Memory B cell (primary cell): ENCODE measurements at places on chromosomes 2 and 18.
A peak's percentile ranks its signal among the peaks of the same experiment; 100 is the strongest.

- peak overlapping the region; percentile 73 for H3K4me3 ChIP-seq
- H3K36me3 ChIP-seq, result peaks cover 22% of the 10 kb centered on the region
- H3K27me3 ChIP-seq, result no peaks in the 10 kb centered on the region
- peak; percentile 64 for DNase-seq
Observed at GRCh38 chr2:197205585-197206215, 104.9 kb downstream of the ANKRD44 start.

DNA sequence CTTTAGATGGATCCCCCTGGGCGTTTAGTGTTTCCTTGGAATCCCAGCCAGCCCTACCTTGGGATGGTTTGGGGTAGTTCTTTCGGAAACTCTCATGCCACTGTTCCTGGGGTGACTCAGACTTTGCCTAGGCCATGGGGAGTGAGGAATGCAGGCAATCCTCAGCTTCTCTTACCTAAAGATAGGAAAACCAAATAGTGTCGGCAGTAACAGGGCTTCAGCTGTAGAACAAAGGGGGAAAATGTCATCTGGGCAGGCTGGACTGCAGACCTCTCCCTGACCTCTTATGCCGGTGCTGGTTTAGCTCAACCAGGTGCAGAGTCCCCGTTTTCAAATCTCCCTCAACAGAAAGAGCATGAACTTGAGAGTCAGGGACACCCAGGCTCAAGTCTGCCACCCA, 252.1 kb downstream of the TSN start:
- H3K36me3 ChIP-seq, result no peaks in the 10 kb centered on the region
- no peak for DNase-seq
- H3K27me3 ChIP-seq, result peaks cover 5% of the 10 kb centered on the region
- H3K4me3 ChIP-seq, result no peak overlapping the region

GRCh38 chr2:143333168-143333791, 204.1 kb downstream of the ARHGAP15 start:
- no peak for DNase-seq
- peaks cover 8% of the 10 kb centered on the region for H3K36me3 ChIP-seq
- no peak overlapping the region for H3K27ac ChIP-seq
- H3K4me3 ChIP-seq, result no peak overlapping the region
- peaks cover 7% of the 10 kb centered on the region for H3K4me1 ChIP-seq
- H3K27me3 ChIP-seq, result no peaks in the 10 kb centered on the region

GRCh38 chr2:176280867-176281658, 11.8 kb downstream of the MTX2 start:
- no peak for DNase-seq
- no peak overlapping the region for H3K4me3 ChIP-seq
- H3K27me3 ChIP-seq, result no peaks in the 10 kb centered on the region
- peaks cover 30% of the 10 kb centered on the region for H3K4me1 ChIP-seq

- no peak overlapping the region for H3K27ac ChIP-seq
- peaks cover 2% of the 10 kb centered on the region for H3K36me3 ChIP-seq
- no peaks in the 10 kb centered on the region for H3K4me1 ChIP-seq
- H3K27me3 ChIP-seq, result peaks cover 13% of the 10 kb centered on the region
- H3K4me3 ChIP-seq, result no peak overlapping the region
Observed at GRCh38 chr2:240968731-240969624, 29.4 kb upstream of the SNED1 start.

GRCh38 chr2:64327510-64328414, 126.2 kb upstream of the LGALSL start:
- H3K4me3 ChIP-seq, result peak overlapping the region; percentile 67
- peak; percentile 52 for DNase-seq
- no peaks in the 10 kb centered on the region for H3K36me3 ChIP-seq
- no peaks in the 10 kb centered on the region for H3K27me3 ChIP-seq
- H3K27ac ChIP-seq, result peak overlapping the region; percentile 67

- H3K4me1 ChIP-seq, result peaks cover 16% of the 10 kb centered on the region
- peaks cover 3% of the 10 kb centered on the region for H3K36me3 ChIP-seq
- H3K27ac ChIP-seq, result no peak overlapping the region
- peaks cover 22% of the 10 kb centered on the region for H3K27me3 ChIP-seq
Observed at GRCh38 chr2:8676191-8676920, 5.5 kb upstream of the ID2 start.

DNA sequence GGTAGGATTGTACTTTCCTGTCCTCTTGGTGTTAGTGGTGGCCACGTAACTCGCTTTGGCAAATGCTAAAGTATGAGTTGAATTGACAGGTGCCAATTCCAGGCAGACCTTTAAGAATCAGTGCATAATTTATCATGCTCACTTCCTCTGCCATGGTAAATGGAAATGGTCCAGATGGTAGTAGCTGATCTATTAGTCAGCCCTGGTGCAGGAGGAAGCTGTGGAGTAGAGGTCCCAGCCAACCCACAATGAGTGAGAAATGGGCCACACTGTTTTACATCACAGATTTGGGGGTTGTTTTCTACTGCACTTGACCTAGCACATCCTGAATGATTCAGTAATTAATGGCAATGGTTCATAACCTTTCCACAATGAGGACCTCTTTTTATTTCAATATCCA, 104.4 kb downstream of the RGPD3 start:
- no peaks in the 10 kb centered on the region for H3K36me3 ChIP-seq
- H3K4me1 ChIP-seq, result no peaks in the 10 kb centered on the region
- H3K27me3 ChIP-seq, result no peaks in the 10 kb centered on the region
- no peak for DNase-seq
- H3K27ac ChIP-seq, result no peak overlapping the region
- H3K4me3 ChIP-seq, result no peak overlapping the region

- no peak overlapping the region for H3K4me3 ChIP-seq
- peaks cover 1% of the 10 kb centered on the region for H3K27me3 ChIP-seq
- DNase-seq, result no peak
Observed at GRCh38 chr2:159573846-159574606, 42.3 kb downstream of the BAZ2B start.

GRCh38 chr2:197274349-197274748, 36.2 kb downstream of the ANKRD44 start:
- H3K27ac ChIP-seq, result peak overlapping the region; percentile 77
- peaks cover 52% of the 10 kb centered on the region for H3K4me1 ChIP-seq
- no peak for DNase-seq

- no peak for DNase-seq
- no peaks in the 10 kb centered on the region for H3K36me3 ChIP-seq
- no peak overlapping the region for H3K27ac ChIP-seq
- H3K4me1 ChIP-seq, result no peaks in the 10 kb centered on the region
Observed at GRCh38 chr2:2574401-2575180, 243.5 kb upstream of the MYT1L start.

DNA sequence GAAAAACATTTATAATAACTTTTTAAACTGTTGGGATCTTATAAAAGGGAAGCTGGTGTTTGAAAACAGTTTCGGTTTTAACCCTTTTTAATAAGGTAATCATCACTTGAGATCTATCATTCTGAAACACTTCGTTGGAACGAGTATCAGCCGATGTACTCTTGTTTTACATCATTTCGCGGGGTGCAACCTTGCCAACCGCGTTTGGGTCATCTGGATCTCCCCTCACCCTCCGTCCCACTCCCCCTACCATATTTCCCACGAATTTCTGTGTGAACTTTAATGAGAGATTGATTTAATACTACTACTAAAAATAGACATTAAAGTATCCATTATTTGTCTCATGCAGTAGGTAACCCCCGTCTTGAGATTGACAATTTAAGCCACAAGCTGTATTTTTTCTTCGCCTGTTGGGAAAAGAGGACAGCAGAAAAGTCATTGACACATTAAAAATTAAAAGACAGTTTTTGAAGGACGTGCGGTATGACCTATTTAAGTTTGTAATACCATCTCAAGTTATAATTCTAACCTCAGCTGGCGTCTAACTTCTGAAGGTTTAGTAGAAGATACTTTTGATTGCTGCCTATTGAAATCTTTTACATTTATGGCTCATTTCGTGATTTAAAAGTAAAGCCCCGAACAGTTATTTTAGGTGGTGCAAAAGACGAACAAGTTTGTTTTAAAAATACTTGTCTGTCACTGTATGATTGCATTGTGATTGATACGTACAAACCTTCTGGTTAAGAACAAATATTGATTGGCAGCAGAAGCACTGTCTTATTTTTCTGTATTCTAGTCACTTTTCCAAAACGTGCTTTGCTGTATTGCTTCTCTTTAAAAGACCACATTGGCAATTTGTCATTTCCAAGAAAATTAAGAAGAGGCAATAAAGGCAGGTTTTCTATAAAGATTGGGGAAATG, 1.5 kb downstream of the CREB1 start:
- H3K27ac ChIP-seq, result peak overlapping the region; percentile 99
- peaks cover 29% of the 10 kb centered on the region for H3K4me1 ChIP-seq
- H3K36me3 ChIP-seq, result peaks cover 8% of the 10 kb centered on the region
- H3K4me3 ChIP-seq, result peak overlapping the region; percentile 87
- no peaks in the 10 kb centered on the region for H3K27me3 ChIP-seq

DNA sequence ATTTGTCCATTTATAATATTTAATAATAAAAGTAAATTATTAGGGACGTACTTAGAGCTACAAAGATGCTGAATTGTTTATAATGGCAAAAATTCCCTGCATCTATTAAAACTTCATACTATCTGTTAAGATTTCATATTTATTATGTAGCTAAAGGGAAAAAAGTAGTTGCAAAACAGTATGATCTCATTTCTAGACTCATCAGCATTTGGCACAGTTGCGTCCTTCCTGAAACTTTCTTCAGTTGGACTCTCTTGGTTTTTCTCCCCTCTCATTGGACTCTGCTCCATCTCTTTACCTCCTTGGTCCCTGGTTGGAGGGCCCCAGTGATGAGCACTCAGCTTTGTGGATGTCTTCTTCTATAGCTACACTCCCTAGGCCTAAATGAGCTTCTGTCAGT, 99.6 kb downstream of the TMEM247 start:
- H3K27me3 ChIP-seq, result no peaks in the 10 kb centered on the region
- no peak overlapping the region for H3K4me3 ChIP-seq
- peaks cover 22% of the 10 kb centered on the region for H3K36me3 ChIP-seq

- peaks cover 19% of the 10 kb centered on the region for H3K4me1 ChIP-seq
- H3K36me3 ChIP-seq, result no peaks in the 10 kb centered on the region
- no peak overlapping the region for H3K27ac ChIP-seq
- no peak overlapping the region for H3K4me3 ChIP-seq
Observed at GRCh38 chr2:86229221-86229620, 30.0 kb downstream of the MRPL35 start.

- H3K36me3 ChIP-seq, result peaks cover 31% of the 10 kb centered on the region
- H3K4me1 ChIP-seq, result peaks cover 23% of the 10 kb centered on the region
- no peak overlapping the region for H3K4me3 ChIP-seq
- no peaks in the 10 kb centered on the region for H3K27me3 ChIP-seq
- no peak for DNase-seq
Observed at GRCh38 chr2:159728629-159729028, 16.3 kb downstream of the MARCHF7 start.

DNA sequence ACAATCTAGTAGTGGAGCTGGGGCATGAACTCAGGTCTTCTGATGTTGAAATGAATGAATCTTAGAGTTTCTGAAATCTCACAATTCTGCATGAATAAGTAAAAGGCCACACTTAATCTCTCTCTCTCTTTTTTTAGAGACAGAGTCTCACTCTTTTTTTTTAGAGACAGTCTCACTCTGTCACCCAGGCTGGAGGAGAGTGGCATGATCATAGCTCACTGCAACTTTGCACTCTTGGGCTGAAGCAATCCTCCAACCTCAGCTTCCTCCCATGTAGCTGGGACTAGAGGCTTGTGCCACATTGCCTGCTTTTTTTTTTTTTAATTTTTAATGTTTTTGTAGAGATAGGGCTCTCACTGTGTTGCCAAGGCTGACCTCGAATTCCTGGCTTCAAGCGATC, 68.9 kb upstream of the THOC1 start:
- H3K36me3 ChIP-seq, result no peaks in the 10 kb centered on the region
- H3K4me1 ChIP-seq, result no peaks in the 10 kb centered on the region
- peaks cover 9% of the 10 kb centered on the region for H3K27me3 ChIP-seq
- H3K4me3 ChIP-seq, result no peak overlapping the region
- no peak overlapping the region for H3K27ac ChIP-seq

- no peaks in the 10 kb centered on the region for H3K36me3 ChIP-seq
- no peaks in the 10 kb centered on the region for H3K27me3 ChIP-seq
- H3K27ac ChIP-seq, result no peak overlapping the region
- H3K4me1 ChIP-seq, result no peaks in the 10 kb centered on the region
Observed at GRCh38 chr2:204738721-204739120, 193.4 kb downstream of the PARD3B start.

GRCh38 chr2:51025906-51026555, 5.9 kb downstream of the NRXN1 start:
- H3K4me1 ChIP-seq, result no peaks in the 10 kb centered on the region
- H3K27me3 ChIP-seq, result no peaks in the 10 kb centered on the region
- H3K27ac ChIP-seq, result no peak overlapping the region
- H3K4me3 ChIP-seq, result no peak overlapping the region

DNA sequence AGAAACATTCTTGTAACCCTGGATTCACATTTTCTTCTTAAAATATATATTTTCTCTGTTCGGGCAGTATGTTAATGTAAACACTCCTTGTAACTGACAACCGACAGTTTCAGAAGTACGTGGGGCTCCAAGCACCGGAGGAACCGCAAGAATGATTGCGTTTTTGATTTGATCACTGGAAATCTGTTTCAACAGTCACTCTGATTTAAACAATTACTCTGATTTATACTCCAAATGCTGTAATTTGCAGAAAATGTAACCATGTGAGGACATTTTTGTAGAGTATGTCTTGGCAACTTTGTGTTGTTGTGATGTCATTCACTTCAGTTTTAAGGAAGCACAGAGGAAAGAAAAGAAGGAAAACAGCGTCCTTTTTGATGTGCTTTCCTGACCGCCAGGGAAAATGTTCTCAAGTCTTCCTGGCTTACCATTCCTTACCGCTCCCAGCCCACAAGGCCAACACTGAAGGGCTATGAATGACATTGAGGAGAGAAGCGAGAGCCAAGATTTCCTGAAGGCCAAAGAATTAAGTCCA, 77.7 kb downstream of the APOB start:
- H3K27ac ChIP-seq, result no peak overlapping the region
- H3K27me3 ChIP-seq, result peaks cover 17% of the 10 kb centered on the region
- H3K4me3 ChIP-seq, result no peak overlapping the region
- no peaks in the 10 kb centered on the region for H3K36me3 ChIP-seq
- no peak for DNase-seq
- H3K4me1 ChIP-seq, result no peaks in the 10 kb centered on the region

DNA sequence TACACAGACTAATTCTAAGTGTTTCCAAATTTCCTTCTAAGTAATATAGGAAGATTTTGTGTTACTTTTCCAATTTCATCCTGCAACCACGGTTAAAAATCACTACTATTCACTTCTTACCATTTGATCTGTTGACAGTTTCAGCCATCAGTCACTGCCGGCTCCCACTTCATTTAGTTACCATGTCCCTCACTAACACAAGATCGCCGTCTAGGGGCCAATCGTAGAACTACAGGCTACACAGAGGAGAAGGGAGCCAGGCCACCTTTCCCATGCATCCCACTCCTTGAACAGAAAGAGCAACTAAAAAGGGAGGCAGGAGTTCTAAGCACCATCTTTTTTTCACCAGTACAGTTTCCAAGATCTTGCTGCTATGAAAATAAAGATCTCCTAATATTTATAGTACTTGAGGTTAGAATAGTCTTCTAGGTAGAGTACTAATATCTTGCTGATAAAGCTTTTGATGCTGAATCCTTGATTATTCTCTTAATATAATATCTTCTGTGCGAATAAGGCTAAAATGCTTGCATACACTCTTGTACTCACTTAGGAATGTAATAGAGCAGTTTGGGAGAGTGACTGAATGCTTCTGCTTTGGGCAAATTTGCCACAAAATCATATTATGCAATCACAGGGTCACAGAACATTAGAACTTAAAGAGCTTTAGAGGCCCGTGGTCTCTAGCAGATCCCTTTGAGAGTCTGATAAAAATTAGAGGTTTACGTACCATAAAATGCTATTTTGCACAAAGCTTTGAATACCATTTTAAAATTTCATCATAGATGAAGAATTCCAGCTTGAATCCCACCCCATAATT, 39.5 kb upstream of the CYP1B1 start:
- H3K27me3 ChIP-seq, result peaks cover 17% of the 10 kb centered on the region
- peaks cover 2% of the 10 kb centered on the region for H3K36me3 ChIP-seq
- H3K4me1 ChIP-seq, result peaks cover 2% of the 10 kb centered on the region
- peak; percentile 68 for DNase-seq

GRCh38 chr2:62495761-62496160, 10.2 kb downstream of the TMEM17 start:
- H3K27ac ChIP-seq, result no peak overlapping the region
- no peak overlapping the region for H3K4me3 ChIP-seq
- no peaks in the 10 kb centered on the region for H3K36me3 ChIP-seq
- no peaks in the 10 kb centered on the region for H3K4me1 ChIP-seq
- no peak for DNase-seq
- no peaks in the 10 kb centered on the region for H3K27me3 ChIP-seq
